ENCODE measurements at places on chromosomes 7 and 10. TPM values are rescaled to one million over a fixed set of nuclear protein-coding genes. Genes with fewer than 3 reads are reported as not detected.

Gene VWA2
- total RNA-seq = 0.09 TPM

Gene PRPF18
- 30.8 TPM for total RNA-seq

Gene MSS51
- 2.2 TPM for total RNA-seq

Gene ASAH2
- total RNA-seq = 2.0 TPM

Gene MINDY4
- 5.2 TPM for total RNA-seq

Gene PLOD3
- 9.4 TPM for total RNA-seq

GRCh38 chr10:68560186-68560942, at the start of gene TET1:
Gene TET1 (plus strand): TSS chr10:68560337. CDS start chr10:68572339, 12,002 bp downstream.
- peak; percentile 92 for DNase-seq

DNA sequence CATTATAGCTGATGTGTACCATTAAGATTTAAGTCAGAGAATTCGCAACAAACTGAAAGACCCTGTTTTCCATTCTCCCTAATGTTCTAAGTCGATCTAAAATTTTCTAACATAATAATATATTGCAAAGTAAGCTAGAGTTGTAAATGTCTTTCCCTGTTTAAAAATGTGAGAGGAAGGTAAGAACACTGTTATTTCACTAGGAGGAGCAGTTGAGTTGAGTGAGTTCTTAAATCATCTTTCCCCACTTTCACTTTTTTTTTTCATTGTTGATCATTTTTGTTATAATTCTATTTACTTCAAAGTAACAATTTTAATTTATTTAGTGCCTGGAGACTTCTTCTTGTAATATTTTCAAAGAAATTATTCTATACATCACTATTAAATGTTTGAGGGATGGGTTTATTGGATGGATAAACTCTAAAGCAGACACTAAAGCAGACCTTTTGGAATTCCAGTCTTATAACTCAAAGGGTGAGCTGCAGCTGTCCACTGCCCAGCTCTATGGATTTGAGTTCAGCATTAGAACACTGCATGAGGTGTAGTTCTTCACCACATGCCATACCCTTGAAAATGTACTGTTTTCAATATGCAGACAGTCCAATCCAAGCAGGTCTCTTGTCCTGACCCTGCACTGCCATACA, 181.3 kb upstream of the FZD1 start:
- DNase-seq = no peak

GRCh38 chr7:28704706-28705105, 253.4 kb downstream of the TRIL start:
- DNase-seq = no peak

- DNase-seq = no peak
Observed at GRCh38 chr10:121131014-121131413, 279.9 kb downstream of the WDR11 start.

DNA sequence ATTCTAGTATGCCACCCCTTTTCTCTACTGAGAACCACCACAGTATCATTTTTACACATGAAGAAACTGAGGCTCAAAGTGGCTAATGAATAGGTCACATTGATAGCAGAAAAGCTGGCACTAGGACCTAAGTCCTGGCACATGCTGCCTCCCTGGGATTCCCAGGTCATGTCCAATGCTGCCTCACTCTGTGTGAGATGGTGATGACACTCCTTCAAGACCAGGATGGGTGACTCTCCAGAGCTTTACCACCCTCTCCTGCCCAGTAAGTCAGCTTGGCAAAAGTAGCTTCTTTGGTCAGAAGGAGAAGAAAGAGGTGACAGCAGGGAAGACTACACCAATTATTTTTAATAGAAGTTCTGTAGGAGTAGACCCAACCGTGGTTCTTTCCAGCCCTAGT, 13.3 kb upstream of the AKR1B10 start:
- DNase-seq = no peak

- DNase-seq = no peak
Observed at GRCh38 chr10:10852464-10852863, 165.2 kb upstream of the CELF2 start.
